Lower leg skin (tissue), 4 donors: ENCODE measurements at places on chromosomes 3 and 15. TPM values are rescaled to one million over a fixed set of nuclear protein-coding genes. Genes with fewer than 3 reads are reported as not detected.

CDCP1 gene
- total RNA-seq, result 79.0 TPM

CERS3 gene
- 105 TPM for total RNA-seq

MAPKBP1 gene
- total RNA-seq, result 55.1 TPM

AVEN gene
- 17.0 TPM for total RNA-seq

DNA sequence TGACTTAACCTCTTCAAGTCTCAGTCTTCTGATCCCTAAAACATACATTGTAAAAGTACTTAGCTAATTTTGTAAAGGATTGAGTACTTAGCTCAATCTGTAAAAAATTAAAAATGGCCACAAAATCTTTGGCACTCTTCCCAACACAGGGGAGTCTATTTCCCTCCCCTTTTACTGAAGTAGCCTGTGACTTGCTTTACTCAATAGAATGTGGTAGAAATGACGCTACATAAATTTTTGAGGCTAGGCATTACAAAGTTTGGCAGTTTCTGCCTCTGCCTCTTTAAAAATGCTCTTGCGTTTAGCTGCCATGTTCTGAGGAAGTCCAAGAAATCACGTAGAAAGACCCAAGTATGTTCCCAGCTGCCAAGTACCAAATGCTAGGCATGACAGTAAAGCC lies 80.2 kb downstream of the CBLB start:
- no peak for DNase-seq

- peak; percentile 76 for DNase-seq
These were observed 106.8 kb upstream of the SLC6A11 start for GRCh38 chr3:10709110-10709781.

TRANK1 gene
- 2.9 TPM for total RNA-seq

GRCh38 chr3:34583451-34583850 lies 785.0 kb downstream of the PDCD6IP start:
- DNase-seq, result no peak

- DNase-seq, result no peak
These were observed 20.7 kb downstream of the MAP1A start for GRCh38 chr15:43538091-43538490.

DNA sequence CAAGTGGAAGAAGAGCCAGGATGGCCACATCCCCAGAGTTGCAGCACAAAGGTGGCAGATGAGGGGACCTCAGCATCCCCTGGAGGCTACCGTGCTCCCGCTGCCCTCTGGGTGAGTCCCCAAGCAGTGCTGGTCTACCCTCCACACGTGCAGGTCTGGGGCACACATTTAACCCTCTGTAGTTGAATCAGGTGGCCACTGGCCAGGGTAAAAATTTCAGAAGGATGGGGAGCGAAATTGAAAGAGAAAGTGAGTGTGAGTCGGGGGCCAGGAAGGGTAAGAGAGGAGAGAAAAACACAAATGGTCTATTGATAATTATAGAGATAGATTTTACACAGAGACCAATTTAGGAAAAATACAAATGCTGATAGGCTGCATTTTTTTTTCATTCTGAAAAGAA lies 139.5 kb upstream of the EIF1B start:
- DNase-seq, result no peak

DNA sequence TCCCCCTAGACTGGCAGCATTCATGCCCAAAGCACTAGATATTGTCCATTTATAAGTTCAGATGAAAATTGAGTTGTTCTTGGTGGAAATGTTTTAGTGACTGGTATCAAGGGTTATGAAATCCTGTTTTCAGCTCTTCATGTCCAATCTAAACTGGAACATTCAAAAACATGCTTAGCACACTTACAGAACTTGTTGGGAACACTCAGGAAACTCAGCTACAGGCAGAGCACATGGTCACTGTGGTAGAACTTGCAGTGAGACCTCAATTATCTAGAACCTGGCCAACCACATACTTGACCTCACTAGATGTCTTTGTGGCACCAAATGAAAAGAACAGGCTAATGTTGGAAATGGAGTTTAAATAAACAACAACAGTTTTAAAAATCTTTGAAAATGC lies 88.8 kb downstream of the SMAD3 start:
- no peak for DNase-seq

SGO1 gene
- total RNA-seq, result 1.1 TPM

ZNF280D gene
- total RNA-seq, result 24.1 TPM
